ENCODE measurements at places on chromosomes 1 and 21.

DNA sequence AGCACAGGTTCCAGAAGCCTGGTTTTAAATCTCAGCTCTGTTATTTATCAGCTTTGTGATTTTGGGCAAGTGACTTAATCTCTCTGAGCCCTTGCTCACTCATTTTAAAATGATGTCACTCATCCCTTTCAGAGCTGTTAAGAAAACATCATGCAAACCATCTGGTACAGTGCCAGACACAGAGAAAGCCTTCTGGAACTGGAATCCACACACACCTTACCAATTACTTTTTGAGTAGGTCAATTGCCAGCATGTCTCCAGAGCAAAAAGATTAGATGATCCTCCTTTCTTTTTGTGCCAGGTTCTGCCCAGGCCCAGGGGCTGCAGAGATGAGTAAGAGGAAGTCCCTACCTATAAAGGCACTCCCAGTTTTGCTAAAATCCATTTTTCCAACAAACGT lies 61.3 kb downstream of the ROR1 start:
- H3K36me3 ChIP-seq = no peaks in the 10 kb centered on the region
- peaks cover 3% of the 10 kb centered on the region for H3K4me1 ChIP-seq
- H3K27ac ChIP-seq = no peak overlapping the region
- DNase-seq = no peak

- no peak overlapping the region for H3K4me3 ChIP-seq
- no peaks in the 10 kb centered on the region for H3K27me3 ChIP-seq
- H3K36me3 ChIP-seq = peaks cover 93% of the 10 kb centered on the region
- no peak for DNase-seq
- no peak overlapping the region for H3K27ac ChIP-seq
These were observed 7.4 kb downstream of the WDR77 start for GRCh38 chr1:111441573-111442192.

DNA sequence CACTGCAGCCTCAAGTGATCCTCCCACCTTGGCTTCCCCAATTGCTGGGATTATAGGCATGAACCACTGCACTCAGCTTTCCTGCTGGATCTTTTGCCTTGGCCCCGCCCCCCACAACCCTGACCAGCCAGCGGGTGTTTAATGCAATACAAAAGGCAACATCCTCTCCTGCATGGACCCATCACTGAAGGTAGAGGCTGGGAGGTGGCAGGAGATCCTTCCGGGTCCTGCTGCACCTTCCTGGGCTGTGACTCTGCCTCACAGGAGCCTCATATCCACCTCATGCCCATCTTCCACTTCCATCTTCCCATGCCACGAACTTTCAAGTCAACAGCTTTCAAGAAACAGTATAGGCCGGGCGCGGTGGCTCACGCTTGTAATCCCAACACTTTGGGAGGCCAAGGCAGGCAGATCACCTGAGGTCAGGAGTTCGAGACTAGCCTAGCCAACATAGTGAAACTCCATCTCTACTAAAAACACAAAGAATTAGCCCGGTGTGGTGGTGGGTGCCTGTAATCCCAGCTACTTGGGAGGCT lies 11.7 kb upstream of the WNT9A start:
- H3K4me3 ChIP-seq = no peak overlapping the region
- H3K36me3 ChIP-seq = no peaks in the 10 kb centered on the region
- no peak overlapping the region for H3K27ac ChIP-seq

GRCh38 chr1:248225537-248225936 lies 5.7 kb upstream of the OR2M4 start:
- DNase-seq = no peak
- no peaks in the 10 kb centered on the region for H3K27me3 ChIP-seq
- H3K4me3 ChIP-seq = no peak overlapping the region
- no peaks in the 10 kb centered on the region for H3K36me3 ChIP-seq
- no peak overlapping the region for H3K27ac ChIP-seq

- no peaks in the 10 kb centered on the region for H3K4me1 ChIP-seq
- H3K4me3 ChIP-seq = no peak overlapping the region
- H3K27ac ChIP-seq = no peak overlapping the region
These were observed 338.7 kb downstream of the LRRIQ3 start for GRCh38 chr1:73859227-73859626.

- no peaks in the 10 kb centered on the region for H3K4me1 ChIP-seq
- H3K4me3 ChIP-seq = no peak overlapping the region
- H3K27ac ChIP-seq = no peak overlapping the region
These were observed 292.4 kb downstream of the GRIK1 start for GRCh38 chr21:29647353-29647781.

DNA sequence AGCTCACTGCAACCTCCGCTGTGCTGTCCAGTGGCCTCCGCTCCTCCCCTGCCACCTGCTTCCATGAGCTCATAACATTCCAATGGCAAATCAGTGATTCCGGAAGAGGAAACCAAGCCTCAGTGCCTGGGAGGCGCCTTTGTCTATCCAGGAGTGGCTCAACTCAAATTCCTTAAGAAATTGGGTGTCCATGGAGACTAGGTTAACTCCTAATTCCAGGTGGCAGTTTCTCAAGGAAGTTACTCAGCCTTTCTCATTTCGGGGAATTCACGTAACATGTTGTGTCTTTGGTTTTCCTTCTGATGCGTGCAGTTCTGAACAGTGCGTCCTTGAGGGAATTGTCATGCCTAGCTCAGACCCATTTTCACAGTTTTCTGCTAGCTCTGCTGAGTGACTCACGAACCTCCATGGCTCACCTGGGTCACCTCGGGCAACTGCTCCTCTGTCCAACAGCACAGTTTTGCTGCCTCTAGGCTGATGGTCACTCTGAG lies 89.9 kb upstream of the DSCAM start:
- no peak overlapping the region for H3K4me3 ChIP-seq
- H3K27me3 ChIP-seq = no peaks in the 10 kb centered on the region
- no peaks in the 10 kb centered on the region for H3K4me1 ChIP-seq
- no peak for DNase-seq
